ENCODE measurements at places on chromosomes 7 and 10.

DNA sequence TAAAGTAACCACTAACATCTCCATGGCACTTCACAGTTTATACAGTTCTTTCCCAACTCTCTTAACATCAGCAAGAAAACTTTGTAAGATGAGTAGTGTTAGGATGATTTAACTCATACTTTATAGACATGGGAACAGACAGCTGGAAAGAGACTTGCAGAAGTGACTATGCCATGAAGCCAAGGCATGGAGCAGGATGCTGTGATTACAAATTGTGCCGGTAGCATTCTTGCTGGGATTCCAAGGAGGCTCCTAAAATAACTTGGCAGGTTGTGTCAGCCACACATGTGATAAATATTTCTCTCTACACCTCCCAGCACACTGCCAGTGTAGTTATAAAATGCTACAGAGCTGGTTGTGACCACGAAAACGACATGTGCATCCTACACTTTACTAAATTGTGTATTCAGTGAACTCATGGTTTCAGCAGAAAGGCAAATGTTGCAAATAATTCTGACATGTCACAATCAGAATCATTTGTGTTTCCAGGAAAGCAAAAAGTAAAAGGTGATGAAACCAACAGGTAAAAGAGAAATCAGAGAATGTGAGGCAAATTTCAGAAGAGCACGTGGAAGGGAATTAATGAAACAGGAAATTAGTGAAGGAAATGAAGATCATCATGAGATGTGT lies 5.6 kb upstream of the CYP3A4 start:
- DNase-seq: no peak

DNA sequence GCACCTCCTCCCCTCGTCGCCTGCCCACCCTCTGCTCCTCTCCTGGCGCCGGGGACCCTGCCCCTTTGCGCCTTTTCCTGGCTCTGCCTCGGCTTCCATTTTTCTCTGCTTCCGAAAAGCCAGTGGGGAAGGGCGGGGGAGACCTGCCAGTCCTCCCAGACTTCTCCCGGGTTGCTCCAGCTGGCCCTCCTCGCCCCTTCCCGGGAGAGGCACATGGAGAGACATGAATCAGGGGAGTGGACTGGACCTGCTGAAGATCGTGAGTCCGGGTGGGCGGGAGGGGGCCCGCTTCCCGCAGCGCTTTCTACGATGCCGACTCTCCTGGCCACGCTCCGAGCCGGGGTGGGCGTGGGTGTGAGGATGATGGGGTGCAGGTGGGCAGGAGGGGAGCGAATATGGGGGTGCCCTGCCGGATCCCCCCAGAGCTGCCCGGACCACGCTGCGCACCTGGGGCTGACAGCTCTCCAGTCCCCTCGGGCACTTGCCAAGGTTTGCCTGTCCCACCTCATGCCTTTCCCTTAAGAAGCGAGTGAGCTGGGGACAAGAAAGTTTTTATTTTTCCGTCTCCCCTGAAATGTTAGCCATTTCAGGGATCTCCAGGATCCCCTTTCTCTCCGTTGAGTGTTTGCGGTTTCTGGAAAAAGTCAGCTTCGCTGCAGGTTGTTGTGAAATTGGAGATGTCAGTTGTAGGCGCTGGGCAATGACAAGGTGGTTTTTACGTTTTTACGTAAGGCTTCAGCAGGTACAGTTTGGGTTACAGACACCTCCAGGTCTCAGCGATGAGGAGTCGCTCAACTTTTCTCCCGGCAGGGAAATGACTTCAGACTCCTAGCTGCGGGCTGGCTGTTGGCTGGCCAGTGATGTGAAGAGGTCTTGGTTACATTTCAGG lies 977 bp downstream of the CACNB2 start:
- DNase-seq: peak; percentile 75

GRCh38 chr10:90930070-90930837 lies 9.4 kb upstream of the ANKRD1 start:
- no peak for DNase-seq

GRCh38 chr7:42128703-42129102 lies 108.3 kb downstream of the GLI3 start:
- no peak for DNase-seq

DNA sequence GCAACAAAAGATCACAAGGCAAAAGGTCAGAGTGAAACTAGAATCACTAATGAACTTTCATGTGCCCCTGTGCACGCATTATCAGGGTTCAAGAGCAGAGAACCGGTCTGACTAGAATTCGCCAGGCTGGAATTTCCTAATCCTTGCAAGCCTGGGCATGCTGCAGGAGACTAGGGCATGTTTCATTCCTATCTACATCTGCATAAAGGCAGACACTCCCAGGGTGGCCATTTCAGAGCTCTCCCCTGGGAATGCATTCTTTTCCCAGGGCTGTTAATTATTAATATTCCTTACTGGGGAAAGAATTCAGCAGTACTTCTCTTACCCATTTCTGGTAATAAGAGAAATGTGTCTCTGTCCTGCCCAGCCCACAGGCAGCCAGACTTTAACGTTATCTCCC lies 90.5 kb downstream of the CDC14C start:
- no peak for DNase-seq

DNA sequence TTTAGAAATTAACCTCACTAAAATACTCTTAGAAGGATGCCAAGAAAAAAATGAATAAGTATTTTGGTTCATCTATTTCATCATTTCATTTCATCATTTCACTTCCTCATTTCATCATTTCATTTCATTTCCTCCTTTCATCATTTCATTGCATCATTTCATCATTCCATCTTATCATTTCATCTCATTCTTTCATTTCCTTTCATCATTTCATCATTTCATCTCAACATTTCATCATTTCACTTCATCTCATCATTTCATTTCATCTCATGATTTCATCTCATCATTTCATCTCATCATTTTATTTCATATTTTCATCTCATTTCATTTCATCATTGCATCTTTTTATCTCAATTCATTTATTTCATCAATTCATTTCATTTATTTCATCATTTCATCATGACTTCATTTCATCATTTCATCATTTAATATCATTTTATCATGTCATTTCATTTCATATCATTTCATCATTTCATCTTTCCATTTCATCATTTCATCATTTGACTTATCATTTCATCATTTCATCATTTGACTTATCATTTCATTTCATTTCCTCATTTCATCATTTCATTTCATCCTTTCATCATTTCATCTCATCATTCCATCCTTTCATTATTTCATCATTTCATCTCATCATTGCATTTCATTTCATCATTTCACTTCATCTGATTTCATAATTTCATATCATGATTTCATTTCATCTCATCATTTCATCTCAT lies 129.9 kb downstream of the ZNF92 start:
- no peak for DNase-seq

- no peak for DNase-seq
Observed at GRCh38 chr10:8338177-8338766, 283.8 kb downstream of the GATA3 start.

DNA sequence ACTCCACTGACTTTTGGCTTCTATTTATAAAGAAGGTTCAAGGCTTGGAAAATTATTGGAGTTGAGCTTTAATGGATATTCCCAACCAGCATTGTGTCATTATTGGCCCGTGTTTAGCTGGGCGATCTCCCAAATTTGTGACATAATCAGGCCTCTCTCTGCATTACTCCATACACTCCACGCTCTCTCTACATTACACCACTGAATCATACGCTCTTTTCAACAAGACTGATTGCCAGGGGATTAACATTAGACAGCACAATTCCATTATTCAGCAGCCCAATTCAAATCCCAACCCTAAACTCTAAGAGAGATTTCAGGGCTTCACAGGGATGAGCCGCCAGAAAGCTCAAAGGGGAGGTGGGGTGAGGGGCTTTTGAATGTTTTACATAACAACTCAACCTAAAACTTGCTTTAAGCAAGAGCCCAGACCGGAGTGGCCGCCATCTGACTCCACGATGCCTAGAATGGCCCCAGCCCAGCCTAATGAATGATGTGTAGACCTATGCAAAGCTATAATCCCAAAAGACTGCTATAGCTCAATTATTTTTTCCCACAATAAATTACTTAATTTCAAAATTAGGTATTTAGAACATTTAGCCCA lies 61.8 kb downstream of the FGFR2 start:
- no peak for DNase-seq

- DNase-seq: no peak
Observed at GRCh38 chr10:113960617-113961181, 83.0 kb upstream of the ADRB1 start.

- no peak for DNase-seq
Observed at GRCh38 chr10:2955064-2955463, 112.3 kb upstream of the PFKP start.

- DNase-seq: no peak
Observed at GRCh38 chr10:103783681-103784080, 71.7 kb downstream of the SH3PXD2A start.

DNA sequence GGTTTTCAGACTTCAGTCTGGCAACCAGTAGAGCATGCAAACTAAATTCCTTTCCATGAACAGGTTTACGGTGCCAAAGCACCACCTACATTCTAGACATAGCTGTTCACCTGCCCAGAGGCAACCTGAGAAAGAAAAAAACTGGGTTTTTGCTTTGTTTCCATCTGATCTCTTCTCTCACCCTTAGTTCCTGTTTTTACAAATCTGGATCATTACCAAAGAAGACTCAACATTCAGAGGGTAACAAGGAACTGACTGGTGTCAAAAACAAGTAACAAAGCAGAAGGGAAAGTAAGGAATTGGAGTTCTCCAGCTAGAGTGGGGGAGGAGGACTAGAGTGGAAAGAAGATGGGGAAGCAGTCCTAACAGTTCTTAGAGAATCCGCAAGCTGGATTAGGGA lies 36.4 kb downstream of the CPVL start:
- no peak for DNase-seq

DNA sequence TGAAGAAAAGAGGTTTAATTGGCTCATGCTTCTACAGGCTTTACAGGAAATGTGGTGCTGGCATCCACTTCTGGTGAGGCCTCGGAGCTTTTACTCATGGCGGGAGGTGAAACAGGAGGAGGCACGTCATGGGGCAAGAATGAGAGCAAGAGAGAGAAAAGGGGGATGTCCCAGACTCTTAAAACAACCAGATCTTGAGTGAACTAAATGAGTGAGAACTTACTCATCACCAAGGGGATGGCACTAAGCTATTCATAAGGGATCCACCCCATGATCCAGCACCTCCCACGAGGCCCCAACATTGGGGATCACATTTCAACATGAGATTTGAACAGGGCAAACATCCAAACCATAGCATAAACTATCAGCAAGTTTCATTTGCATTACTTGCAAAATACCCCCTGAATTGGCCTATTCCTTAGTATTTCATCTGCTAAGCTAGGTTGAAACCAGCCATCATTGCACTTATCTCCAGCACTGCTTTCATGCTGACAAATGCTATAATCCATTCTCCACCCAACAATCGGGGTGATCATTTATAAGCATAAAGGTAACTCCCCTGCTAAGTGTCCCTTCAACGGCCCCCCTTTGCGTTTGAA lies 179.0 kb downstream of the NOC3L start:
- DNase-seq: no peak

DNA sequence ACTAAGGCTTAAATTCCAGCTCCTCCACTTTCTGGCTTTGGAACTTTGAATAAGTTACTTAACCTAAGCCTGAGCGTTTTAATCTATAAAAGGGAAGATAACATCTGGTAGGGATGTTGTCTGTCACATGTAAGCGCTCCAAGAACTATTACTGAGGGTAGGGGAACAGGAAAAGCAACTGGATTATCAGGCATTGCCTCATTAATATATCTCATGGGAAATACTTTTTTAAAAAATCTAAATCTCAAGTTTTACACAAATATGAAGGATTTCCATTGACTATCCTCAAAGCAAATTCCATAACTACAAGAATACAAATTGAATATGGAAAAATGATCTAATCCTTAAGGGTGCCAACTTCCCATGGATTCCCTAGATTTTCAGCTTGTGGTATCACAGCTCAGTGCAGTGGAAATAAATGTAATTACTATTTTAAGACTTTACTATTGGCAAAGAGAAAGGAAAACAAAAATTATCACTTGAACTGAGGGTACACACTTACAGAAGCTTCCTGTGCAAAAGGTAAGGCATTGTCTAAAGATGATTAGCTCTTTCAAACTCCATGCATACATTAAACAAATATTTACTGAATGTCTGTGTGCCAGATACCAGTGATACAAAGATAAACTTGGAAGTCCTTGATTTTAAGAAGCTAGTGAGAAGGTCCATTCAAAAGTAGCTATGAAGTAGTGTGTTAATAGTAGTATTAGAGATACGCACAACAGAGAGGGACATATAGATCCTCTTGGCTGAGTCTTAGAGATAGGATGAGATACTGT lies 38.4 kb downstream of the NT5C2 start:
- no peak for DNase-seq

GRCh38 chr7:107946881-107947280 lies 55.9 kb downstream of the DLD start:
- DNase-seq: no peak

DNA sequence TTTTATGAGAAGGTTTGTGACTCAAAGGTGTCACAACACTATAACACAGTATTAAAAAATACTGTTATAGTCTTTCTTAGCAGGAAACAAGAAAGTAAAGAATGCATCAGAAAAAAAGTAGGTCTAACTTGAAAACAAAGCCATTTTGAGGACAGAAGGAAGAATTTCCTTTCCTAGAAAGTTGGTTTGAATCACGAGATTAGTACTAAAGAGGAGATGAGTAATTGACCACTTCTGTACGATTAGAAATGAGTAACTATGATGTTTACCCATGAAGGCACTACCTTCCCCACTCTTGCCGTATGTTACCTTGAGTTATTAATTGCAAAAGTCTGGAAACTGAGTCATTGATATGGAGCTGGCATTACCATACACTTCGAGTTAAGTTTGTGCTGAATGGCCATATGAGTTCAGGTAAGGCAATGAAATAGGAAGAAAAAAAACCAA lies 65.2 kb downstream of the FAM185A start:
- DNase-seq: no peak

- no peak for DNase-seq
Observed at GRCh38 chr10:71737001-71737833, 17.6 kb upstream of the C10orf105 start.

DNA sequence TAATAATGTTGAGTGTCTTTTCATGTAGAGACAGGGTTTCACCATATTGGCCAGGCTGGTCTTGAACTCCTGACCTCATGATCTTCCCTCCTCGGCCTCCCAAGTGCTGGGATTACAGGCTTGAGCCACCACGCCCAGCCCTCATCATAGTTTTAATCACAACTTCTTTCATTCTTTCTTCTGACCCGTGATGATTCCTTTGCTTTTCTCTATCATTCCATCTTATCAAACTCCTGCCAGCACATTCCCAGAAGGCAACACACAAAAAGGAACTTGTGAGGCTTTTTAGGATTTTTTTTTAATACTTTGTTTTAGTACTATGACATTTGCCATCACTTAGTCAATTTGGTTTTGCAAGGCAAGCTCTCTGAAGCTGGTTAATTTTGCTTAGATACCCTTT lies 77.5 kb upstream of the MEOX2 start:
- no peak for DNase-seq

- DNase-seq: no peak
Observed at GRCh38 chr7:22182149-22182548, 174.8 kb downstream of the RAPGEF5 start.

- no peak for DNase-seq
Observed at GRCh38 chr10:2659660-2660209, 407.6 kb upstream of the PFKP start.

- DNase-seq: no peak
Observed at GRCh38 chr10:49651039-49651835, 28.2 kb upstream of the C10orf53 start.

All from SK-N-SH (cell line).